A549 treated with GW870086 at 1 μM for 4 hours (cell line): ENCODE measurements at places on chromosomes 12 and 14. TPM values are rescaled to one million over a fixed set of nuclear protein-coding genes. Genes with fewer than 3 reads are reported as not detected.

Gene FAR2
- 0.25 to 0.53 TPM in 2 of 5 replicates, not detected in the others for total RNA-seq

Gene OTX2
- total RNA-seq = not detected in 5 replicates

Gene LRRK2
- total RNA-seq = 1.5 to 2.0 TPM (median 1.8 TPM) in 5 replicates

Gene TRAF3
- 15.3 to 21.9 TPM (median 21.2 TPM) in 5 replicates for total RNA-seq

Gene MYF5
- total RNA-seq = not detected in 5 replicates

Gene CABP1
- total RNA-seq = 0.15 to 0.46 TPM (median 0.21 TPM) in 5 replicates

Gene LGALS3
- 166 to 192 TPM (median 170 TPM) in 5 replicates for total RNA-seq

Gene DDX55
- total RNA-seq = 28.8 to 31.3 TPM (median 30.9 TPM) in 5 replicates
